ENCODE measurements at places on chromosomes 2 and 18.

- peak; percentile 65 for DNase-seq
Measured at GRCh38 chr18:62329691-62330454, 4.8 kb downstream of the TNFRSF11A start.

- DNase-seq: no peak
Measured at GRCh38 chr18:73973972-73974371, 173.7 kb downstream of the FBXO15 start.

DNA sequence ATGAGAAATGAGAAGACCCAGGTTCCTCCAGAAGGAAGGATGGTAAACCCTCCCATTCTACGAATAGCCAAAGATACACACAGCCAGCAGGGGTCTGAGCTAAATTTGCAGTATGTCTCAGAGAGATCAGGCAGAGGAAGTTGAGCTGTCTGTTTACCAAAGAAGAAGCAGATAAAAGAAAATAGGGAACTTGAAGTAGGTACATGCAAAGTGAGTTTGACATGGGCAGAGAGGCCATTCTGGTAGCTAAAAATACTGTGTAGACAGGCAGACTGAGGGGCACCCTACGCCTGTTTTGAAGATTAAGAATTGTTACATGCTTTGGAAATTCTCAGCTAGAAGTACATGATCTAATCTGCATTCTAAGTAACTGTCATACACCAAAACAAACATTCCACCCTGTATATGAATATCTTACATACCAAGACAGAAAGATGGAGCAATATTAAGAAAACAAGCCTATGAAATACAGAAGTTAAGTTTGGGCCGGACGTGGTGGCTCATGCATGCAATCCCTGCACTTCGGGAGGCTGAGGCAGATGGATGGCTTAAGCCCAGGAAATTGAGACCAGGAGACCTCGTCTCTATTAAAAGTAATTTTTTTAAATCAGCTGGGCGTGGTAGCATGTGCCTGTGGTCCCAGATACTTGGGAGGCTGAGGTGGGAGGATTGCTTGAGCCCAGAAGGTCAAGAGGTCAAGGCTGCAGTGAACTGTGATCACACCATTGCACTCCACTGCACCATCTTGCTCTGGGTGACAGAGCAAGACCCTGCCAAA is 157.9 kb downstream of the ANKRD44 start:
- no peak for DNase-seq

DNA sequence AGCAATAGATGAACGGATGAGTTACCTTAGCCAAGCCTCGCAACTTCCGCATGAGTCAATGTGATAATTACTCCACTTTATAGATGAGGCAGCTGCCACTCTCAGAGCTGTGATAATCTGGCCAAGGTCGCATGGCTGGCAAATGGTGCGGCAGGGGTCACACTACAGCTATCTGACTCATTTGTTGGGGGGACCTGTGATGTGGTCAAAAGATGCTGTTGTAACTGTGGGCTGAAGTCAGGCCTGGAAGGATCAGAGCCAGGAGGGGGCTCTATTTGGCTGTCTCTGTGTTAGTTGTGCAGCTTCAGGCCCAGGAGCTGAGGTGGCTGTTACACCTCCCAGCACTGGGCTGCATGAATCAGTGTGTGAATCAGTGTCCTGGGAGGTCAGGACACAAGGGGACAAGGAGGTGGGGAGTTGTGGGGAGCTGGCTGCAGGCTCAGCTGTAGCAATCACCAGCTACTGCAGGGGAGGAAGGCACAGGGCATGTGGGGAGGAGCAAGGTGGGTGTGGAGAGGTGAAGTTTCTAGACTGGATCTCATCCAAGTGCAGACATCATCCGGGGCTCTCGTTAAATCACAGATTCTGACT is 33.1 kb downstream of the NGEF start:
- peak; percentile 76 for DNase-seq

GRCh38 chr2:195658541-195658890 is 1.5 kb downstream of the SLC39A10 start:
- DNase-seq: peak; percentile 27

Data from colonic mucosa (tissue), 4 donors.